ENCODE measurements at places on chromosomes 12 and 14. TPM values are rescaled to one million over a fixed set of nuclear protein-coding genes. Genes with fewer than 3 reads are reported as not detected.

- DNase-seq, result no peak
Measured at GRCh38 chr12:107465625-107466024, 220.0 kb upstream of the PWP1 start.

The LRRC23 gene
- 6.5 TPM for total RNA-seq

The RPS29 gene
- total RNA-seq, result 866 TPM

DNA sequence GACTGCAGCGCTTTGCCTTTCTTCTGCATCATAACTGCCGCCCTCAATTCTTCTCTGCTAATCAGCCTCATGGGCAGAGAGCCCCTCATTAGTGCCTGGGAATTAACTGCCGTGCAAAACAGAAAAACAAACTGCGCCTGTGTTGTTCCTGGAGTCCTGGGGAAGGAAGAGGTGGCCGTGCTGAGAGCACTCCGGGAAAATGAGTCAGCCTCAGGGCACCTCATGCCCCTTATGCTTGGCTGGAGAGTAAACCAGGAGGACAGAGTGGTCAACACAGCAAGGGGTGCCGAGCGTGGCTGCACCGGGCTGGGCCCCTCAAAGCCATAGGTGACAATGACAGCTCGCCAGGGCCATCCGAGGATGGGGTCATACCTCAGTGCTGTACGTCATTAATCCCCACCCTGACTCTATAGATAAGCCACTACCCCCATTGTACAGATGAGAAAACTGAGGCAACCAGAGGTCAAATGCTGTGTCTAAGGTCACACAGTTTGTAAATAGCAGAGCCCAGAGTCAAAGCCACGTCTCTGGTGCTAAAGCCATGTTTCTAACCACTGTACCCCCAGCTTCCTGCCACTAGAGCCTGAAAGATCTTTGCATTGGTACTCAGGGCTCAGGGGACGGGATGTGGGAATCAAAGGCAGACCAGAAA lies 74.4 kb downstream of the RIMBP2 start:
- DNase-seq, result no peak

The KRT73 gene
- not detected for total RNA-seq

DNA sequence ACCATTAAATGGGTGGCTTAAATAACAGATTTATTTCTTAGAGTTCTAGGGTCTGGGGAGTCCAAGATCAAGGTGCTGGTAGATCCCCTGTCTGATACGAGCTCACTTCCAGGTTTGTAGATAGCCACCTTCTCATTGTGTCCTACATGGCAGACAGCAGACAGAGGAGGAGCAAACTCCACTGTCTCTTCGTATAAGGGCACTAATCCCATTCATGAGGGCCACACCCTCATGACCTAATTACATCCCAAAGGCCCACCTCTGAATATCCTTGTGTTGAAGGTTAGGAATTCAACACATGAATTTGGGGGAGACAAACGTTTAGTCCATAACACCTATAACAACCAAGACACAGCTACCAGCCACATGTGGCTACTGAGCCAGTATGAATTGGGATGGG lies 47.1 kb upstream of the PPP2R5C start:
- no peak for DNase-seq

DNA sequence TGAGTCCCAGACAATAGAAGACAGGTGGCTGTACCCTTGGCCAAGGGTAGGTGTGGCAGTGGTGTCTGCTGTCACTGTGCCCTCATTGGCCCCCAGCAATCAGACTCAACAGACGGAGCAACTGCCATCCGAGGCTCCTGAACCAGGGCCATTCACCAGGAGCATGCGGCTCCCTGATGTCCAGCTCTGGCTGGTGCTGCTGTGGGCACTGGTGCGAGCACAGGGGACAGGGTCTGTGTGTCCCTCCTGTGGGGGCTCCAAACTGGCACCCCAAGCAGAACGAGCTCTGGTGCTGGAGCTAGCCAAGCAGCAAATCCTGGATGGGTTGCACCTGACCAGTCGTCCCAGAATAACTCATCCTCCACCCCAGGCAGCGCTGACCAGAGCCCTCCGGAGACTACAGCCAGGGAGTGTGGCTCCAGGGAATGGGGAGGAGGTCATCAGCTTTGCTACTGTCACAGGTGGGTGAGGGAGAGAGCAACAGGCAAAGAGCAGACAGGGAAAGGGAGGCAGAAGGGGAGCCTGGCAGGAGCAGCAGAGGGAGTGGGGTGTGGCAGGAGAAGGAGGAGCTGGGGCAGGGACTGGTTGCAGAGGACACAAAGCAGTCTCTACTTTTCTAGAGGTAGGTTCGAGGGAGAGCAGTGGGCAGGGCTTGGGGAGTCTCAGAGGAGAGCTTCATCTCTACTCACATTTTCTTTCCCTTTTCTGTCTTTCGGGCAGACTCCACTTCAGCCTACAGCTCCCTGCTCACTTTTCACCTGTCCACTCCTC lies 452 bp downstream of the INHBE start:
- no peak for DNase-seq

The GLT1D1 gene
- total RNA-seq, result not detected

DNA sequence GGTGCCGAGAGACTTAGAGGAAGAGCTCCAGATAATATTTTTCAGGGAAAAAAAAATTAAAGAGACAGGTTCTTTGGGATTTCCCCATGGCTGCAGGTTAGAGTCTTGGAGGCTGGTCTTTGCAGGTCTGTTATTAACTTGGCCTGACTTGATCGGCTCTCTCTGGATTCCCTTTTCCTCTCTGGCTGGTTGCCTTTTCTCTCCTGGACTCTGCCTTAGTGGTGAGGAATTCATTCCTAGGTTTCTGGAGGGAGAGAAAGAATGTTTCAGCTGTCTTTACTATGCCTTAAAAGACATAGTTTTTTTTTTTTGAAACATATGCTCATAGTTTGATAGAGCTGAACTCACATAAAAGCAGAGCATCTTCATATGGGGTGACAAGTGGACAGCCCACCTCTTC lies 336.3 kb downstream of the BMP4 start:
- DNase-seq, result no peak

GRCh38 chr12:24754690-24755638 lies 193.9 kb downstream of the BCAT1 start:
- DNase-seq, result no peak

The PLA2G1B gene
- 0.69 TPM for total RNA-seq
